Stimulated activated CD8-positive, alpha-beta memory T cell treated with anti-CD3 and anti-CD28 coated beads, Interleukin-7, amount 100 ng/mL, for 1 hour (primary cell): ENCODE measurements at places on chromosomes 4 and X.

- DNase-seq = no peak
Measured at GRCh38 chr4:108060164-108060563, 70.5 kb downstream of the HADH start.

GRCh38 chrX:39730662-39731329, 367.0 kb downstream of the BCOR start:
- peak; percentile 19 for DNase-seq

DNA sequence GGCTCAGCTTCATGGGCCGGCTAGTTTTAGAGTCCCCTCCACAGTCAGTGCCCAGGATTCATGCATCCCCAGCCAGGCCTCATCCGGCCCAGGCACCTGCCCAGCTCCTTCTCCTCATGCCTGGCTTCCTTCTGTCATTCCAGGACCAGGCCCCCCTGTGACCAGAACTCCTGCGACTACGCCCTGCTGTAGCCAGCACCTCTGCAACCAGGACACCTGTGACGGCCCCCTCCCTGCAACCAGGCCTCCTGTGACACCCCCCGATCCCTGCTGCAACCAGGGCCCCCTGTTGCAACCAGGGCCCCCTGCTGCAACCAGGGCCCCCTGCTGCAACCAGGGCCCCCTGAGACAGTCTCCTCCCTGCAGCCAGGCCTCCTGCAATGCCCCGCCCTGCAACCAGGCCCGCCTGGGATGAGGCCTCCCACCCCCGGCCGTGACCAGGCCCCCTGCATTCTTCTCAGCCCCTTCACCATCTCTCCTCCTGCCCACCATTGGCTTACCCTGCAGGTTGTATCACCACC, 46.8 kb downstream of the HTRA3 start:
- no peak for DNase-seq

DNA sequence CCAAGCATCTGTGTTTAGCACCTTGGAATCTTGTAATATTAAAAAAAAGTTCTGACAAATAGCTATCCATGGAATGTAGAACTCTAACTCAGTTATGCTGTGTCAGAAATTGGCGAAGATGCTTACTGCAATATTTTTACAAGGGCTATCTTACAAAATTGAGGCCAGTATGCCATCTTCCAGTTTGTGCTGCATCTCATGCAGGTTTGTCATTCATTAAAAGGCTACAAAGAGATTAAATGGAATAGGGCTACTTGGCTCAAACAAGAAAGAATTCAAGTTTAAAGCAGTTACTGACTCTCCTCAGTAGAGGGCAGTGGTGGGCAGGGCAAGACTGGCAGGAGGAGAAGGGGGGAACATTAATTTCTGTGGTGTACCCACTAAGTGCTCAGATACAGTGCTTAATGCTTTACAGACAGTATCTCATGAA, 66.5 kb downstream of the SHROOM4 start:
- no peak for DNase-seq

GRCh38 chr4:169765835-169766234, 8.1 kb upstream of the HPF1 start:
- DNase-seq = no peak

GRCh38 chr4:107444-108429, 16.6 kb upstream of the ZNF718 start:
- DNase-seq = no peak

DNA sequence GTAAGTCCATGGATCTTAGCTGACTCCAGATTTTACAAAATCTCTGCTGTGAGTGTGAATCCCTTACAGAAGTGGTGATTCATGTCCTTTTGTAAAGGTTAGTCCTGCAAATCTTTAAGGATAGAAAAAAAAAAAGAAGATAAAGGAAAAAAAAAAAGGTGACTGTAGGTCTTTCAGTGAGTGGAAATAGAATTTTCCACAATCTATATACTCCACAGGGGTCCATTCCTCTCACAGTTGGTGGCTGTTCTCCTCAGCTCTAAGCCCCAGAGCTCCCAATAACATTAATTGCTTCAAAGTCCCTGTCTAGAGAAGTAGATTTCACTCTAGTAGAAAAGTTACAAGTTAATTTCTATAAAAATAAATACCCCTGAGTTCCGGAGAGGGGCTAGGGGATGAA, 189.1 kb downstream of the NDST4 start:
- DNase-seq = no peak

DNA sequence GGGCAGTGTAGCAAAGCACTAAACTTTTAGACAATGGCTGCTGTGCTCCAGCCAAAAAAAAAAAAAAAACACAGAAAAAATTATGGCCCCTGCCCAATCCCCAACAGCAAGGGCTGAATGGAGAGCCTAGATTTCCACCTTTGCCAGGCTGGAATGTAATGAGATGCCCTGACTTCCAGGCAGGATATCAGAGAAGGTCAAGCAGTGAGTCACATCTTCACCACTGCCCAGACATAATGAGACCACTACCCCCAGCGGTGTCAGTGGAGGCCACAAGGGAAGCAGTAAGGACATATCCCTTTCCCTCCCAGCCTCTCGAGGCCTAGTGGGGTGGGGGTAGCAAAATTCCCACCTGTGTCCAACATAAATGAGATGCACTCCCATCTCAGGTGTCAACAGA, 216.3 kb upstream of the LEF1 start:
- no peak for DNase-seq

DNA sequence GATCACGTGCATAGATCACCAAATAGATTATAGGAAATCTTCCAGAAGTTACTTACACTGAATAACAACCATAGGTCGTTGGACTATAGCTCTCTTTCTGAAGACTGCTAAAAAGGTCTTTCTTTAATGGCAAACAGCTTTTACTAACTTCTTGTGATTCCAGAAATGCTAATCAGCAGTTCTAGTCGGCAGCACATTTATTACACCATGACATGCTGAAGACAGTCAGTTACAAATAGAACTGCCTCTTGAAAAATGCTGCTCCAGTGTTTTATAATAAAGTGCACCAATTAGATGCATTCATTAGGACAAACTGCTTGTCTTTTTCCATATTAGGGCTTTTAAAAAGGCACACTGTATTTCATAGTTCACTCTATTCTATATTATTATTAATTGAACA, 488.2 kb downstream of the PABPC4L start:
- no peak for DNase-seq

- DNase-seq = no peak
Measured at GRCh38 chr4:157075811-157076577, at the start of gene GLRB. Gene GLRB (plus strand): TSS chr4:157076150. CDS start chr4:157078025, 1,875 bp downstream.

DNA sequence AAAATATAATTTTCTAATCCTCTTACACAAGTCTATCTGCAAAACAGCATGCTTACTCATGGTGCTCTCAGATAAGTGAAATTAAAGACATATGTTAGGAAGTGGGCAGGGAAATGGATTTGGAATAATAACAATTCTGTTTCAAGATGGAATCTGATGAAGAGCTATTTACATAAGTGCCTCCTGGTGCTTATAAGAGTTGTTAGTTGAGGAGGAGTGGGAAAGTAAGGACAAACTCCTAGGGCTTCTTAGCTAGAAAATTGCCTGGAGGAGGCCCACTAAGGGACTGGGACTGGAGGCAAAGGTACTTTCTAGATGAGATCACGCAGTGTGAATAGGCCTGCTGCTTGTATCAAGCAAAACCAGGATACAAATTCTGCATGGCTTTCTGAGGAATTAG, 939.8 kb downstream of the GLUD2 start:
- no peak for DNase-seq

DNA sequence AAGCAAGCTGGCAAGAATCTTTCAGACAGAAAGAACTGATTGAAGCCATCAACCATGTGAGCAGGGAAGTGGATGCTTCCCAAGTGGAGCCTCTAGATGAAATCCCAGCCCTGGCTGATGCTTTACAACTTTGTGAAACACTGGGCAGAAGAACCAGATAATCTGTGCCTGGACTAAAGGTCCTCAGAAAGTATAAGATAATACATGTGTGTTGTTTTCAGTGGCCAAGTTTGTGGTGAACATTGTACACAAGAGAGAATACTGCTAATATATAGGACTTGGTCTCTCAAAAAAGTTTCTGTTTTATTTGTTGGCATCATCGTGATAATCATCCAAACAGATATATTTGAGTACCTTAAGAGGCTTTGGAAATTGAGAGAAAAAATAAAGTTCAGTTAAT, 1367.8 kb upstream of the IGFBP7 start:
- DNase-seq = no peak

DNA sequence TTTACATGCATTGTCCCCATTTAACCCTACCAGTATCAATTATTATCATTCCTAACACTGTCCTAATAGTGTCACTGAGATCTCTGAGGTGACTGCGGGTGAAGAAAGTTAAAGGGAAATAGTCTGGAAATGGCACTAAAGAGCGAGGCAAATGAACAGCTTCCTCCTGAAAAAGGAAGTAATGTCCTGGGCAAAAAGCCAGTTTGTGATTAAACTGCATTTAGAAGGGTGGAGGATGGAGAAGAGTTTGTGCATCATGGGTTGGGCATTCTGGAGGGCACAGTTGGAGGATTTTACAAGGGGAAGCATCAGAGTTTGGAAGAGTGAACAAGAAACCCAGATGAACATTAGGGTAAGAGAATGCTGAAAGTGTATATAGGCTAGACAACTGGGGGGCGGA, 60.5 kb upstream of the SLC25A4 start:
- DNase-seq = no peak

GRCh38 chrX:99078301-99078700, 1331.8 kb downstream of the PCDH19 start:
- no peak for DNase-seq

GRCh38 chr4:53653484-53654053, 62.3 kb upstream of the LNX1 start:
- DNase-seq = no peak

- no peak for DNase-seq
Measured at GRCh38 chrX:134908356-134908755, 82.4 kb upstream of the SMIM10 start.

DNA sequence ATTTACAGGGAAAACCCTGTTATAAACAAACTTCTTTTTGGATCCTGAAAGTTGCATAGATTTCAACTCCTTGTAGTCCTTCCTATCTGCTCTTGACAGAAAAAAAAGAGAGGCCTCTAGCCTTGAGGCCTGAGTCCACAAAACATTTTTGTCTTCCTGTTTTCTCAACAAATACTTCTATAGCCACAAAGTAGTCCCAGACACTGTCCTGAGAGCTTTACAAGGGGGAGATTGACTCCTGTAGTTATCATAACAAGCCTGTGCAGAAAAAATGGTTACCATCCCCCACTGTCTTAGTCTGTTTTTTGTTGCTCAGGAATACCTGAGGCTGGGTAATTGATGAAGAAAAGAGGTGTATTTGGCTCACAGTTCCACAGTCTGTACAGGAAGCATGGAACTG, 35.2 kb downstream of the PCDH7 start:
- no peak for DNase-seq

DNA sequence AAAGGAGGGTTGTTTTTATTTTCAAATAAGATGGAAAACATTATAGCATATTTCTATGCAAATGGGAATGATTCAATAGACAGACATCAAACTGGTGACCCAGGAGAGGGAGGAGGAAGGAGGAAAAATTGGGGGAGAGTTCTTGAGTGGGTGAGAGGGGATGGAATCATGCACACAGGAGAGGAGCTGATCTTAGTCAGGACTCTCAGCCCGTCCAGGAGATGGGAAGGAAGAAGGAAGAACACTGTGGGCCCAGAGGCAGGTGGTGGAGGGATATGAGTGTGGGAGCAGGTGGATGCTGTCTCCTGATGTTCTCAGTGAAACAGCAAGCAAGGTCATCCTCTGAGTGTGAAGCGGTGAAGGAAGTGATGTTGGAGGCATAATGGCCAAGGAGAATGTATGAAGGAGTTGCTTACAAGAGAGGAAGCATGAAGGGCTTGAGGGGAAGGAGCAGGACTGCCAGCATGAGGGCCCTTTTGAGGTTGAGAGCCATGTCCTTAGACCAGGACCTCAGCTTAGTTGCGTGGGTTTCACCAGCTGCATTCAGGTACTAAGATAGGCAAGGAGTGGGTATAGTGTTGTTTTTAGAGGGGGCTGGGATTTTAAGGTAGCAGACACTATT, 161.7 kb upstream of the NAP1L5 start:
- no peak for DNase-seq

DNA sequence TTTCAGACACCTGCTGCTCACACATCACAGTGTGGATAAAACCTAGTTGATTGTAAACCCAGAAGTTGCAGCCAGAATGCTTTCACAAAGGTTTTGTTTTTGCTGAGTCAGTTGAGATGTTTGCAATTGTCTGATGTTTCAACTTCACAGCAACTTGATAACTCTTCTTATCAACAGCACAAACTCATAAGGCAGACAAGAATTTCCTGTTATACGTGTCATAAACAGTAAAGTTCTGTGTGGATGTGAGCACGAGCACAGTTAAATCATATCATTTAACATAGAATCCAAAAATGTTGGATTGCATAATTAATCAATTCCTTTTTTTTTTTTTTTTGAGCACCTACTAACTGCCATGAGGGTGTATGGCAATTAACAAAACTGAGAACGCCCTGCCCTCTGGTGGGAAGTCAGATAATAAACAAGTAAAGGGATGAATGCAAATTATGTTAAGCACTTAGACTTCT, 512.2 kb downstream of the PDHA2 start:
- DNase-seq = no peak

- DNase-seq = no peak
Measured at GRCh38 chr4:121370729-121371325, 10.0 kb downstream of the QRFPR start.

GRCh38 chrX:83145876-83146275, 362.2 kb upstream of the POU3F4 start:
- DNase-seq = no peak

DNA sequence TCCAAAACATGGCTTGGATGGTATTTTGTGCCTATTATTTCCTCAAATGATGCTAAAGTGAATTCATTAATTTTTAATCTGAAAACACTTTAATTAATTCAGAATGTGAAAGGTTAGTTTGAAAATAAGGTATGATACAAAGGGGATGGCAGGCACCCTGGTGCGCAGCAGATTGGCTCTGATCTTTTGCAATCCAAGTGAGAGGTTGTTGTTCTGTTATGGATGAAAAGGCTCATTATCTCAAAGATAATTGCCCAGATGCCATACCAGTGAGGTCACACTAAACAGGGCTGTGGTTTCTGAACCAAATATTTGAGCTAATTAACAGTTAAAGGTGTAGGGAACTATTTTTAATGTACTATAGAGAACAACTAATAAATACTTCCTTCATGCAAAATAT, 504.9 kb downstream of the RAPGEF2 start:
- DNase-seq = no peak

- no peak for DNase-seq
Measured at GRCh38 chrX:118717678-118718391, 9.6 kb upstream of the IL13RA1 start.

DNA sequence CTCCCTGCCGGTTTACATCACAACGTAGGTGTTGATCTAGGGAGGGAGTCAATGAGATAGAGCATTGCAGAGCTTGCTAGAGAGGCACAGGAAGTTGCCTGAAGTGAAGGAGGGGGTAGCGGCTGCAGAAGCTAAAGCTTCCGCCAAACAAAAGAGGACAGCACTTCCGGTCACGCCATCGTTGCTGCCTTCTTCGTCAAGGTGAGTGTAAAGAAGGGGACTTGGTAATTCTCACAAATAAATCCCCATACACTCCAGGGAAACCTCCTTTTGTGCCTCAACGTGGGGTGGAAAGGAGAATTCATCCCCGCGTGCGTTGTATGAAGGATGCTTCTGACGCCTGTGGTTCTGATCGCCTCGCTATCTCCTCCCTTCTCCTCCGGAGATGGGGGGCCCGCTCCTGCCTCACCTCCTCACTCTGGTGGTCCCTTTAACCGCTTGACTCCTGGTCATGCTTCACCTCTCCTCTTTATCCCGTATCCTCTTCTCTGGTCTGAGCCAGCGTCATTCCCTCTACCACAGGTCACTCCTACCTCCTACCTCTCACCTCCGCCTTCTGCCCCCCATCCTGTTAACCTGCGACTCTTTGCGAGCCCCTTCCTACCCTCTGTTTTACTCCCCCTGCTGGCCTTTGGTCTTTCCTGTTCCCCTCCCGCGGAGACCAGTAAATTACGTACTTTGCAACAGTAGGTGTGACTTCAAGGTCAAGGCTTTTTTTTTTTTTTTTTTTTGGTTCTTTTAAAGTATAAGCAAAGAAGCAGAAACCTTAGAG, 59.9 kb downstream of the GSPT2 start:
- DNase-seq = no peak
